A172 (cell line): ENCODE measurements at places on chromosomes 13 and 19. TPM values are rescaled to one million over a fixed set of nuclear protein-coding genes. Genes with fewer than 3 reads are reported as not detected.

- DNase-seq, result peak; percentile 80
Observed at GRCh38 chr19:42066075-42066754, 3.8 kb downstream of the GRIK5 start.

GRCh38 chr19:1177322-1178114 is 3.5 kb upstream of the SBNO2 start:
- peak; percentile 99 for DNase-seq

DNA sequence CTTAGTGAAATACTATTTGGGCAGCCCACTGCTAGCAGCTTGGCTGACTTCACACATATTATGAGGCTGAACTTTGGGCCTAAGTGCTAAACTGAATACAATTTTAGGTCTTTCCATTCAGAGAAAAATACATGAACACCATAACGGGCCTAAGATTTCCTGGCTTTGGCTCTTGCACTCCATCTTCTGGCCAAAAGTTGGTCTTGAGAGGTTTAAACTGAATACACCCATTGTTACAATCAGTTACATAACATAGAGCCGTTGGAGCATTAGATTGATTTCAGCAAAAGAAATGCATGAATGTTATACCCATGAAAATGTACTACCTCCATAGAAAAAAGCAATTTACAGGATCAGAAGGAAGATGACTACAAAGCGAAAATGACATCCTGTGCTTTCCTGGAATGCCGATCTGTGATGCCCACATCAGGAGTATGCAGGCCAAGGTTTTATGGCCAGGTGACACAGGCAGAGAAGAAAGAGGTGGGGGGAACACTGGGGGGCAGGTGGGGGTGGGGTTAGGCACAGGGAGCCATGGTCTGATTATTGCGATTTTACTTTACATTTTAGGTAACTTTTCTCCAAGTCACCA is 11.1 kb upstream of the SHISA2 start:
- peak; percentile 54 for DNase-seq

DNA sequence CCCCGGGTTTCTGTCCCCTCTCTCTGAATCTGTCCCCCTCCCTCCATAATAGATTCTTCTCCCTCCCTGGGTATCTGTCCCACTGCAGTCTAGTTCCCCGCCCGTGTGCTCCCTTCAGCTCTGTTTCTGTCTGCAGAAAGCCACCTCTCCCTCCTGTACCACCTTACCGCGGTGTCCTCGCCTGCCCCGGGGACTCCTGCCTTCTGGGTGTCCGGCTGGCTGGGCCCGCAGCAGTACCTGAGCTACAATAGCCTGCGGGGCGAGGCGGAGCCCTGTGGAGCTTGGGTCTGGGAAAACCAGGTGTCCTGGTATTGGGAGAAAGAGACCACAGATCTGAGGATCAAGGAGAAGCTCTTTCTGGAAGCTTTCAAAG is 1.3 kb downstream of the FCGRT start:
- DNase-seq, result no peak

DNA sequence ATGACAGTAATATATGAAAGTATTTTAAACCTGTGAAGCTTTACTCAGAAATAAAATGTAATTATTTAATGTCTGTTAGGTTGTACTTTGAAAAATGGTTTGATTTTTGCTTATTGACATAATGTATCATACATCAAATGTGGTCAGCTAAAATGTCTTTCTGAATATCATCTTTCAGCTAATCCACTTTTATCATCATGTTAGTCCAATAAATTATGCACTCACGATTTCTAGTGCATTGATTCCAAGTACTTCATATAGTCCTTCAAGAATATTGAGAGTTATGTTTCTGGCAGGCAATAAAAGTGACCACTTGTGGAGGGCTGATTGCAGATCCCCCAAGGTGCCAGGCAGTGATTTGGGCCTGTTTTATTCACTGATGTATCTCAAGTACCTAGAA is 1204.1 kb downstream of the OLFM4 start:
- no peak for DNase-seq

- peak; percentile 32 for DNase-seq
Observed at GRCh38 chr19:3210347-3211017, 14.0 kb upstream of the CELF5 start.

DNA sequence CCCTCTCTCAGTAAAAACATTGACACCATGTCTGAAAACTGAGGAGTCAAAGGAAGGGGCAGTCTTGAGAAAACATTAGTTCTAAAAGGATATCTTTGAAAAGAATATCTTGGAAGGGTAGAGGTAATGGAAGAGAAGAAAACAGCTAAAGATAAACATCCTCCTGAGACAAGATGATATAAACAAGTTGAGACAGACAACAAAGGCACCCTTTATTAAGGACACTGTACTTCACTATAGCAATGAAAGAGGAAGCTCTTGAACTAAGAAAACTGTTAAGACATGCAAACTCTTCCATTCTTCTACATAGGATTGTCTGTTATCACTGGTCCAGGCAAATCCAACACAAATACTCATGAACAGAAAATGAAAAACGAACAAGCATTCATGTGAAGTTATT is 46.3 kb downstream of the MTMR6 start:
- DNase-seq, result no peak

DNA sequence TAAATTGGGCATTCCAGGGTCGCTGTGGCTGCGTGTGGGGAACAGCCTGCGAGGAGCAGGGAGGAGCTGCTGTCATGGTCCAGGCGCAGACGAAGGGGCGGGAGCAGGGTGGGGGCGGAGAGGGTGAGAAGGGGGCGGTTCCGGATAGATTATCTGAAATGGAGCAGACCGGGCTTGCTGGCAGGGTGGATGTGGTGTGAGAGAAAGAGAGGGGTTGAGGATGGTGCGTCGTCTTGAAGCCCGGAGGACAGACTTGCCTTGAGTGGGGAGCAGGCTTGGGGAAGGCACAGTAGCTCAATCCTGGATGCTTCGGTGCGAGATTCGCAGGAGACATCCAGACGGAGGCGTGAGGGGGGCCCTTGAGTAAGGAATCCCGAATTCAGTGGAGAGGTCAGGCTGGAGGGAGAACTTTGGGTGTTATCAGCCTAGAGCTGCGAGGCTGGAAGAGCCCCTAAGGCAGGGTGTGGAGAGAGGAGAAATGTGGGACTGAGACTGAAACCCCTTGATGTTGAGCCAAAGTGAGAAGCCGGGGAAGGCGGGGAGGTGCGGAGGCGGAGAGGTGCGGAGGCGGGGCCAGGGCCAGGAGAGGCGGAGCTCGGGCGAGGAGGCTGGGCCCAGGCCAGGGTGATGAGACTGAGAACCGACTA is 40.6 kb downstream of the DPF1 start:
- no peak for DNase-seq

DNA sequence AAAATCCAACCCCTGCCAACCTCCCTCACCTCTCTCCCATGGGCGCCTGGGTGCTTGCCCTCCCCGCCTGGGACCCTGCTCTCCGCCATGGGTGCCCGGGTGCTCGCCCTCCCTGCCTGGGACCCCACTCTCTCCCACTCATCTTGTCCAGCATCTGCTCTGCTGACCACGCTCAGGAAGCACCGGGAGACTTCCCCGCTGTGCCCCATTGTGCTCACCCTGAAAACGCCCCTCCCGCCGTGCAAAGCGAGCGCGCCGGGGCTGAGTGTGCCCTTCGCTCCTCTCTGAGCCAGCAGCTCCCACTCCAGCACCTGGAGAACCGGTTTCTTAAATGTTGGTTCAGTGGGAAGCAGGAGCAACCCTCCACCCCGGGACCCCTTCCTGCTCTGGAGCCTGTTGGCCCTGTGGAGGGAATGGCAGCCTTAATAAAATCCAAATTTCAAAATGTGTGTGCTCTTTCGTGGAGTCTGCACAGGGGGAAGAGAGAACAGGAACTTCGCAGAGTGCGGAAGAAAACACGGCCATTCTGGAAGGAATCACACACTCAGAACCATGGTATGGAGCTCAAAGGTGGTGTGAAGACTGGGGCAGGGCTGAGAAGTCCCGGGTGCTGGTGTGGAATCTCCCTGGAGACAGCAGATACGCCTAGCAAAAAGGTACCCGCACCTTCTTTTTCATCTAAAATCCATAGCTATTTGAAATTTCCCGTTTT is 23.1 kb upstream of the CDC16 start:
- DNase-seq, result no peak

- DNase-seq, result peak; percentile 72
Observed at GRCh38 chr13:102128216-102128810, 273.5 kb downstream of the FGF14 start.

- no peak for DNase-seq
Observed at GRCh38 chr13:66984241-66984640, 245.9 kb downstream of the PCDH9 start.

DNA sequence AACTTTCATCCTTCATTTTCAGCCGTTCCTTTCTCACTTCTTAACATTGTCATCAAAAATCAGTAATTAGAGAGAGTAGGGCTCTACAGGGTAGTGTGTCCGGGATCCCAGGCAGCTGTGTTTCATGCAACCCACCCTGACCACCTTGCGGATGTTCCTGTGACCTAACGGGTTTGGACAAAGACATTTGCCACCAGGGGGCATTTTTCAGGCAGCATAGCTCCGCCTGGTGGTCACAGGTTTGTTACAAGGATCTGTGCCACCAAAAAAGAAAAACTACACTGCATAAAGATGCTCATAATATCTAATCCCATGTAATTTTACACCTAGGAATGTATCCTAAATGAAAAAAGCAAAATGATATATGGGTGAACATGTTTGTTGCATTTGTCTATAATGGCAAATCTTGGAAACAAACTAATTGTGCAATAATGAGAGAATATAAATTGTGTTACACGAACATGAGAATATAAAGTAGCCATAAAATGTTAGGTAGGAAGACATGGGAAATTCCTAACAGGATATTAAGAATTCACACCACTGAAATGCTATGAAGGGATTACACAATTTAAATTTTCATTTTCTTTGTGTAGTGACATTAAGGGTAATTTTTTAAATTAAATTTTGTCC is 123.0 kb downstream of the SLC7A1 start:
- DNase-seq, result peak; percentile 48

- no peak for DNase-seq
Observed at GRCh38 chr19:35783469-35784434, 8.4 kb downstream of the ARHGAP33 start.

GRCh38 chr13:40126306-40127085 is 471.0 kb downstream of the COG6 start:
- DNase-seq, result no peak

DNA sequence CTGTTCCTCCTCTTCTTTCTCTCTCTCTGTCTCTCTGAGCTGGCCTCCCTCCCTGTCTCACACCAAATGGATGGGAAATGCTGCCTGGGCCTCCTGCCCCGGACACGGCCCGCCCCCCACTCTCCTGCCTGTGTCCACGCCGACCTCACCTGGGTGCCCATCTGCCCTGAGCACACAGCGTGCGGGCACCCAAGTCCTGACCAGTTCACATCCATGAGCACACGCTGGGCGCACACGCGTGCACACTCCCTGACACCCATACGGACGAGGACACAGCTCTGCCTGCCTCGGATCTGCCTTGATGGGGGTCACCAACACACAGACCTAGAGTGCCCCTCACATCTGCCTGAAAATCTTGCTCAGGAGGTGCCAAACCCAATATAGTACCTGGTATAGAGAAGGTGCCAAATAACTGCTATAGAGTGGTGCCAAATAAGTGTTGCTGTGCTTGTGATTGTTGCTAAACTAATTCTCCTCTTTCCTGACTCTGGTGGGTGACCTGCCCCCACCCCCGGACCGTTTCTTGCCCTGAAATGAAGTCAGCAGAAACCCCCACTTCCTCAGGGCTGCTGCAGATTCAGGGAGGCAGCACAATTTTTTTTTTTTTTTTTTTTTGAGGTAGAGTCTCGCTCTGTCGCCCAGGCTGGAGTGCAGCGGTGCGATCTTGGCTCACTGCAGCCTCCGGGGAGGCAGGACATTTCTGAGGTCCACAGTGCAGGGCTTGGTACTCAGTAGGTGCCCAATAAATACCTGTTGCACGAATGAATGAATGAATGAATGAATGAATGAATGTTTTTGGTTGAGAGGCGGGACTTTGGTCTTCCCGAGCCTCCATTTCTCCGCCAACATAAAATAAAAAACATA is 4.6 kb downstream of the NFIC start:
- no peak for DNase-seq

DNA sequence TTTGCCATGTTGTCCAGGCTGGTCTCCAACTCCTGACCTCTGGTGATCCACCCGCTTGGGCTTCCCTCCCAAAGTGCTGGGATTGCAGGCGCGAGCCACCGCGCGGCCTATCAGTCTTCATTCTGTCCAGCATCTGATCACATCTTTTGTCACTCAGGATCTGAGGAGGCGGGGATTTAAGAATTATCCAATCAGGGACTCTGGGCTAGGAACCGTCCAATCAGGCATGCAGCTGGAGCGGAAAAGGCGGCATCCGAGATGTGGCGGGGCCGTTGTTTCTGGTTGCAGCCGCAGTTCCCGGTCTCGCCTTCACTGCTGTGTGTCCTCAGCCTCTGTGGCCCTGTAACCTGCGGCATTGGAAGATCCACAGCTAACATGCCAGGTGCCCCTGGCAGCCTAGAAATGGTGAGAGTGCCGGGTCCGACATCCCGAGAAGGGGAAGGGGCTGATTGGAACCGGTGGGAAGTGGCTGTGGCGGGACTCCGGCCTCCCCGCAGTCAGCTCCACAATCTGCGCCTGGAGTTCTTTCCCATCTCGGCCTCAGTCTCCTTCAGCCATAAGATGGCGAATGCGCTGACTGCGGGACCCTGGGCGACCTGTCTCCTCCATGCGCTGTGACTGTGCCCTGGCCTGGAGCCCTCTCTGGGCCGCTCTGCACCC is at the start of gene ZNF729:
Gene ZNF729 (plus strand): TSS at position 291 of the 660 bp plus-strand sequence. CDS start 85 bp downstream, at position 376.
- DNase-seq, result no peak

GRCh38 chr13:44972956-44973581 is 16.2 kb downstream of the NUFIP1 start:
- DNase-seq, result no peak

DNA sequence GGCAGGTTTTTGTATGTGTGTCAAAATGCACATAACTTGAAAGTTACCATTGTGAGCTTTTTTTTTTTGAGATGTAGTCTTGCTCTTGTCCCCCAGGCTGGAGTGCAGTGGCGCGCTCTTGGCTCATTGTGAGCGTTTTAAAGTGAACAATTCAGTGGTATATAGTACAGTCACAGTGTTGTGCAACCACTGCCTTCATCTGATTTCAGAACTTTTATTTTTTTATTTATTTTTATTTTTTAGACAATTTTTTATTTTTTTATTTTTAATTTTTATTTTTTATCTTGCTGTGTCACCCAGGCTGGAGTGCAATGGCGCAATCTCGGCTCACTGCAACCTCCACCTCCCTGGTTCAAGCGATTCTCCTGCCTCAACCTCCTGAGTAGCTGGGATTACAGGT is 15.0 kb downstream of the SLC25A42 start:
- no peak for DNase-seq

GRCh38 chr19:38736036-38736412 is 8.2 kb downstream of the CAPN12 start:
- no peak for DNase-seq

DNA sequence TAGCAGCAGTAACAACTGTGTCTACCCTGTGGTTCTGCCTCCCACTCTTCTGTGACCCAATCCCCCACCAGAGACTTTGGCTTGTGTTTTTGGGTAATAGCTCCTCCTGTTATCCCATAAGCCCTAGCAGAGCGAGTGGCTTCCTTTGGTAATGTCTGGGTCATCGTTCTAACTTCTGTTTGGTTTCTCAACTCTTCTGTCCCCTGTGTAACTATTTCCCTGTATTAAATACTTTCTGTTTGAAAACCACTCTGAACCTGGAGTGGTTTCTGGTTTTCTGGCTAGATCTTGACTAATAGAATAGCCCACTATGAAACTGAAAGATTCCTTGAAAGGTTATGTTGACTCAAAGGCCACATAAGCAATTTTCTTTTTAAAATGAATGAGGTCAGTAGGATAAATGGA is 350.0 kb downstream of the DCT start:
- no peak for DNase-seq

GRCh38 chr19:13781547-13781946 is 7.3 kb downstream of the C19orf53 start:
- DNase-seq, result peak; percentile 92

WDR87 gene
- total RNA-seq, result not detected in 2 replicates

IFNL1 gene
- total RNA-seq, result not detected in 2 replicates

POLRMT gene
- total RNA-seq, result 42.7 and 58.4 TPM in 2 replicates

ZNF723 gene
- 0.19 TPM in 1 of 2 replicates, not detected in the other for total RNA-seq

JAK3 gene
- total RNA-seq, result 0.41 and 0.69 TPM in 2 replicates
